A549 treated with ZK216348 at 1 μM for 4 hours (cell line): ENCODE measurements at places on chromosomes 2 and 18. TPM values are rescaled to one million over a fixed set of nuclear protein-coding genes. Genes with fewer than 3 reads are reported as not detected.

The ANKRD44 gene
- total RNA-seq, result 1.2 to 3.3 TPM (median 1.8 TPM) in 5 replicates

The TFCP2L1 gene
- total RNA-seq, result 7.1 to 10.9 TPM (median 9.5 TPM) in 5 replicates

The TRAK2 gene
- total RNA-seq, result 10.9 to 15.7 TPM (median 14.7 TPM) in 5 replicates

The COL4A3 gene
- 0.28 to 1.3 TPM (median 0.82 TPM) in 5 replicates for total RNA-seq

The C2orf78 gene
- not detected in 5 replicates for total RNA-seq

The STAT4 gene
- 3.3 to 5.7 TPM (median 4.1 TPM) in 5 replicates for total RNA-seq

The VWC2L gene
- not detected in 5 replicates for total RNA-seq

The ATG16L1 gene
- 40.4 to 51.1 TPM (median 42.2 TPM) in 5 replicates for total RNA-seq

The MYO3B gene
- total RNA-seq, result not detected in 5 replicates

The CTNNA2 gene
- 0.15 to 0.27 TPM (median 0.21 TPM) in 5 replicates for total RNA-seq

The PLEKHA3 gene
- 13.7 to 21.0 TPM (median 14.3 TPM) in 5 replicates for total RNA-seq

The DNAJC27 gene
- total RNA-seq, result 1.6 to 2.9 TPM (median 2.0 TPM) in 5 replicates

The CDK15 gene
- not detected in 5 replicates for total RNA-seq

The EFHD1 gene
- total RNA-seq, result 1.8 to 4.6 TPM (median 3.5 TPM) in 5 replicates

The CD28 gene
- not detected in 5 replicates for total RNA-seq

The LCT gene
- total RNA-seq, result 0.04 to 0.06 TPM in 2 of 5 replicates, not detected in the others

The HOXD11 gene
- 5.8 to 7.8 TPM (median 6.6 TPM) in 5 replicates for total RNA-seq

The IL1B gene
- total RNA-seq, result 0.22 to 0.33 TPM in 2 of 5 replicates, not detected in the others

The ESPNL gene
- 0.14 to 0.43 TPM (median 0.22 TPM) in 4 of 5 replicates, not detected in the other for total RNA-seq

The MIB1 gene
- 4.1 to 11.8 TPM (median 8.0 TPM) in 5 replicates for total RNA-seq

The ALLC gene
- total RNA-seq, result not detected in 5 replicates

The ESCO1 gene
- total RNA-seq, result 6.4 to 9.3 TPM (median 8.5 TPM) in 5 replicates

The CHRNG gene
- not detected in 5 replicates for total RNA-seq

The LINC00305 gene
- total RNA-seq, result not detected in 5 replicates

The IL1A gene
- 0.07 to 0.37 TPM (median 0.22 TPM) in 3 of 5 replicates, not detected in the others for total RNA-seq

The PDE11A gene
- total RNA-seq, result 0.25 to 1.2 TPM (median 0.46 TPM) in 5 replicates

The MC4R gene
- total RNA-seq, result not detected in 5 replicates

The SRD5A2 gene
- 0.04 to 0.06 TPM (median 0.06 TPM) in 3 of 5 replicates, not detected in the others for total RNA-seq

The UGT1A7 gene
- 3.7 to 6.2 TPM (median 4.3 TPM) in 5 replicates for total RNA-seq

The OSBPL1A gene
- 11.0 to 16.5 TPM (median 13.2 TPM) in 5 replicates for total RNA-seq

The GPR39 gene
- 7.4 to 10.3 TPM (median 9.6 TPM) in 5 replicates for total RNA-seq

The GAL3ST2 gene
- 0.20 to 0.46 TPM (median 0.33 TPM) in 5 replicates for total RNA-seq

The UGT1A4 gene
- total RNA-seq, result not detected in 5 replicates

The CRACDL gene
- 2.0 to 3.4 TPM (median 2.5 TPM) in 5 replicates for total RNA-seq

The ZSWIM2 gene
- not detected in 5 replicates for total RNA-seq

The CCDC138 gene
- total RNA-seq, result 5.7 to 8.8 TPM (median 7.4 TPM) in 5 replicates

The GKN2 gene
- 2.7 to 6.0 TPM (median 3.7 TPM) in 5 replicates for total RNA-seq

The TMEM247 gene
- not detected in 5 replicates for total RNA-seq

The LIMS4 gene
- total RNA-seq, result 0.33 to 1.4 TPM (median 0.62 TPM) in 5 replicates

The ANKRD30B gene
- not detected in 5 replicates for total RNA-seq

The EGR4 gene
- total RNA-seq, result 0.09 to 0.43 TPM (median 0.20 TPM) in 5 replicates

The AFF3 gene
- total RNA-seq, result not detected in 5 replicates

The BCL11A gene
- 0.07 to 0.78 TPM (median 0.51 TPM) in 3 of 5 replicates, not detected in the others for total RNA-seq

The HOXD4 gene
- 0.44 to 0.66 TPM (median 0.56 TPM) in 5 replicates for total RNA-seq

The LTBP1 gene
- total RNA-seq, result 20.8 to 30.3 TPM (median 24.3 TPM) in 5 replicates

The OTX1 gene
- 2.2 to 4.5 TPM (median 4.1 TPM) in 5 replicates for total RNA-seq

The RNF144A gene
- total RNA-seq, result 5.3 to 8.9 TPM (median 7.4 TPM) in 5 replicates

The FMNL2 gene
- total RNA-seq, result 19.0 to 32.7 TPM (median 30.5 TPM) in 5 replicates

The MSH6 gene
- 75.9 to 125 TPM (median 90.4 TPM) in 5 replicates for total RNA-seq

The STARD6 gene
- total RNA-seq, result not detected in 5 replicates

The HAT1 gene
- total RNA-seq, result 67.1 to 96.5 TPM (median 68.8 TPM) in 5 replicates

The RAX gene
- not detected in 5 replicates for total RNA-seq

The CYP27C1 gene
- 2.7 to 4.9 TPM (median 4.2 TPM) in 5 replicates for total RNA-seq

The TMEM37 gene
- total RNA-seq, result 1.5 to 2.1 TPM (median 1.6 TPM) in 5 replicates
